ENCODE measurements at places on chromosomes 3 and 15. TPM values are rescaled to one million over a fixed set of nuclear protein-coding genes. Genes with fewer than 3 reads are reported as not detected.

The SAMD7 gene
- total RNA-seq, result not detected

DNA sequence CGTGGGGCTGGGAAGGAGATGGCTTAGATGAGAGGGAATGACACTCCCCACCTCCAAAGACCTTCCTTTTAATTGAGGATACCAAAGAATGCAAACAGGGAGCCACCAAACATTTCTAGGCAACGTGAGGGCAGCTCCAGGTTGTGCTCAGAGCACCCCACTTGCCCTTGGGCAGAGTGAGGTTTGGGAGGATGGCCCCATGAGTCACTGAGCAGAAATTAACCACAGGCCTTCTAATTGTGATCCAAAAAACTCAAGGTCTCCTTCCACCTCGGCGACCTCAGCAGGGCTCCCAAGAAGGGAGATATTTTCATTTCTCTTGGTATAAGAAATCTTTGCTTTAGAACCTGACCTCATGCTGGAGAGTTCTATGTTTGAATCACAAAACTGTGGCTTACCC, 305.0 kb upstream of the TPM1 start:
- DNase-seq, result no peak

DNA sequence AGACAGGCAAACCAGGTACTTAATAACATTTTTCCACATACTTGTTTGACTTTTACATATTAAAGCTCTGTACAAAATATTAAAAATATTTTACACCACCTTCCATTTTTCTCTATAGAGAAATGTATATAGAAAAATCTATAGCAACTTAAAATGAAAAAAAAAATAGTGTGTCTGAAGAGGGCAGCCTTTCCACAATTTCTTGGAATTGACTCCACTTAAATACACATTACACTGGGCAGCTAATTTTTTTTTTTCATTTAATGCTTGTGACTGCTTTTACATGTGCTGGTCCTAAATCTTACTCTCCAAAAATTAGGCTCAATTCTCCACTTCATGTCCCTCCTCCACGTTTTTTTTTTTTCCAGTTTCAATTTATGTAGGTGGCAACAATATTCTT, 427.0 kb upstream of the RBMS3 start:
- DNase-seq, result no peak

- no peak for DNase-seq
Observed at GRCh38 chr15:51307811-51308210, 30.6 kb downstream of the CYP19A1 start.

DNA sequence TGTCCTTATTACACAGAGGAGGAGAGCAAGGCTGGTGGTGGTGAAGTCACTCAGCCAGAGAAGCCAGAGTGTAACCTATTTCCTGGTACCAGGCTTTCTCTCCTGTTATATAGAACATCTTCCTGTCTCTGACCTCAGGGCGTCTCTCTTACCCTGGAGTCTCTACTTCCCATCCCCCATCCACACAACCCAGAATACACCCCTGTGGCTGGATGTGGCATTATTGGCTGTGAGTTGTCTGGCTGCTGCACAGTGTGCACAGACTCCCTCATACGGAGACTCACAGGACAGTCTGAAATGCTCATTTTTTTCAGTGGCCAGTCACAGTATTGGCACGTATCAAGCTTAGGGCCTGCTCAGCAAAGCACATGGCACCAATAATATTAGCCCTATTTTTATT, 8.6 kb downstream of the PODXL2 start:
- no peak for DNase-seq

Data from H4 (cell line).